ENCODE measurements at places on chromosomes 5 and 9. TPM values are rescaled to one million over a fixed set of nuclear protein-coding genes. Genes with fewer than 3 reads are reported as not detected.

- no peaks in the 10 kb centered on the region for H3K36me3 ChIP-seq
- DNase-seq, result no peak
- H3K4me3 ChIP-seq, result no peak overlapping the region
- no peak overlapping the region for H3K27ac ChIP-seq
- no peaks in the 10 kb centered on the region for H3K4me1 ChIP-seq
- no peaks in the 10 kb centered on the region for H3K27me3 ChIP-seq
Observed at GRCh38 chr9:7921545-7922197, 122.1 kb upstream of the DMAC1 start.

DNA sequence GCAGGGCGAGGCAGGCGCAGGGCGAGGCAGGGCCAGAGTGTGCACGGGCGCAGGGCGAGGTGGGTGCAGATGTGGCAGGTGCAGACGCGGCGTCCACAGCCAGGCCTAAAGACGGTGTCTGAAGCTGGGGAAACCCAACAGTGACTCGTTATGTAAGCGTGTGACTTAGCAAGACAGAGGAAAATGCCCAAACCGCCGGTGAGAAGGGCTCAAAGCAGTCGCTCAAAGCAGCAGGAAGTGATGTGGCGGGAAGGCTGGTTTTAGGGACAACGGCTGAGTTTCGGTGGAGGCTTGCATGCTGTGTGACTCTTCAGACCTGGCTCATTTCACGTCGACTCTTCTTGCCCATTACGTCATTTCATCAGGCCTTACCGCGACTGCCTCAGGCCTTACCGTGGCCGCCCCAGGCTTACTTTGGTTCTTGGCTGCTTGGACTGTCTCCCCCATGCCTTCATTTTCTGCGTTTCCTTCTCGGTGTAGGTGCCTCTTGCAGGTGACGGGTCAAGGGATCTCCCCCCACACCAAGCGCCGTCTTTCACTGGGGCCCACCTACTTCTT is 50.5 kb upstream of the EXOC3 start:
- no peaks in the 10 kb centered on the region for H3K27me3 ChIP-seq
- DNase-seq, result peak; percentile 84
- peaks cover 8% of the 10 kb centered on the region for H3K4me1 ChIP-seq
- no peaks in the 10 kb centered on the region for H3K36me3 ChIP-seq
- H3K4me3 ChIP-seq, result peak overlapping the region; percentile 49

DNA sequence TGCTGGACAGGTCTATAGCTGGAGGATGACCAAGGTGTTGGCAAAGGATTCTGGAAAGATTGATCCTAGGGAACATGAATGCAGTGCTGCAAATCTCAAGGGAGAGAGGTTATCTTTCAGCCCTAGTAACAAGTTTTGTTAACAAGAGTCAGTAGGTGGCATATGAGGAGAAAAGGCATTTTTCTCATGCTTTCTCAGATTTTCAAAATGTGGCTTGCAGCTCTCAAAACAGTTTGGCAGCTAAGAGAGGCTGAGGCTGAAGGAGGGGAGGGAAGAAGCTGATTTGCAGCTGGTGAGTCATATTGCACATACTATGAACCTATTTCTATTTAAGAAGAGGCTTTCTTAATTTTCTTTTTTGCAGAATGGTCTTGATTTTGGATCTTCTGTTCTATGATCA is 64.3 kb upstream of the PCA3 start:
- peaks cover 4% of the 10 kb centered on the region for H3K4me1 ChIP-seq
- no peak for DNase-seq

- peaks cover 41% of the 10 kb centered on the region for H3K4me1 ChIP-seq
- H3K27me3 ChIP-seq, result peaks cover 31% of the 10 kb centered on the region
- H3K36me3 ChIP-seq, result no peaks in the 10 kb centered on the region
- peak; percentile 75 for DNase-seq
Observed at GRCh38 chr9:99824378-99825171, 2.9 kb downstream of the NR4A3 start.

Gene OBP2B
- not detected for total RNA-seq

DNA sequence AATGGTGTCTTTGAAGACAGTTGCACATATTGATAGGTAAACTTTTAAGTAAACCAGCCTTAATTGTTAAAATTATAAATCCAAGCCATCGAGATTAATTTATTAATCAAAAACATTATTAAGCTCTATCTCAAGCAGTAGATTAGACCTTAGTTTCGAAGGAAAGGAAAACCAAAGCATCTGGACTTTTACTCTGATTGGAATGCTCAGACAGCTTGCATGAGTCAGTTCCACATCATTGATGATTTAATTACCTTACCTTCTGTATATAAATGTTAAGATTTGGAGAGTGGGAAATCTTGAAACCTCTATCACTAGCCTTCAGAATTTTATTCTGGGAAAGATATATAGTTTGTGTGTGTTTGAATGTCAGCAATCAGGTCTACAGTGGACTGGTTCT is 23.9 kb downstream of the DCP2 start:
- H3K27ac ChIP-seq, result no peak overlapping the region
- no peaks in the 10 kb centered on the region for H3K4me1 ChIP-seq
- DNase-seq, result no peak
- no peaks in the 10 kb centered on the region for H3K27me3 ChIP-seq
- H3K36me3 ChIP-seq, result peaks cover 28% of the 10 kb centered on the region

DNA sequence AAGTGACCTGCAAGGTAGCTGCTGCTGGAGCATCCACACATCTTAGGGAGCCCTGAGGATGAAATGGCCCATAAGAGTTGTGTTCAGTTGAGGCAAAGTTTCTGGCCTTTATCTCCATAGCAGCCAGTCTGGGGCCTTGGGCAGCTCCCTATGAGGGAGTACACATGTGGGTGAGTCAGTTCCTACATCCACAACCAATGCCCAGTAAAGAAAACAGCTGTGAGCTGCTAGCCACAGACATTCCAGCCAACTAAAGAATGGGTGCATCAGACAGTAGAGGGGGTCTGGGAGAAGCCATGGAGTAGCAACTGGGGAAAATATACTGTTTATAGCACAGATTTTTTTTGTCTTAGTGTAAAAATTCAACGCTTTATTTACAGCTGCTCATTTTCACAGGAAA is 720.7 kb downstream of the TLE1 start:
- no peaks in the 10 kb centered on the region for H3K4me1 ChIP-seq
- H3K27me3 ChIP-seq, result no peaks in the 10 kb centered on the region
- DNase-seq, result no peak
- no peaks in the 10 kb centered on the region for H3K36me3 ChIP-seq
- no peak overlapping the region for H3K27ac ChIP-seq
- no peak overlapping the region for H3K4me3 ChIP-seq

GRCh38 chr5:38607396-38607795 is 51.0 kb upstream of the LIFR start:
- no peak for DNase-seq
- no peaks in the 10 kb centered on the region for H3K36me3 ChIP-seq
- no peak overlapping the region for H3K27ac ChIP-seq
- H3K4me1 ChIP-seq, result no peaks in the 10 kb centered on the region
- H3K4me3 ChIP-seq, result no peak overlapping the region

Gene OLFM1
- not detected for total RNA-seq

- no peaks in the 10 kb centered on the region for H3K27me3 ChIP-seq
- no peaks in the 10 kb centered on the region for H3K4me1 ChIP-seq
- DNase-seq, result no peak
- no peak overlapping the region for H3K27ac ChIP-seq
Observed at GRCh38 chr5:168676501-168676900, 97.3 kb upstream of the PANK3 start.

All from CD8-positive, alpha-beta memory T cell (primary cell).